ENCODE measurements at places on chromosomes 2 and 18. TPM values are rescaled to one million over a fixed set of nuclear protein-coding genes. Genes with fewer than 3 reads are reported as not detected.

Gene SLC1A4
- 4.3 TPM for total RNA-seq

Gene GLI2
- total RNA-seq, result 2.6 TPM

Gene MOCOS
- 8.8 TPM for total RNA-seq

Gene FEV
- not detected for total RNA-seq

Gene DRC1
- not detected for total RNA-seq

Gene FBLN7
- total RNA-seq, result 1.8 TPM

Gene BUB1
- 68.6 TPM for total RNA-seq

Gene LANCL1
- 38.5 TPM for total RNA-seq

Gene TACR1
- not detected for total RNA-seq

Gene RSAD2
- 0.37 TPM for total RNA-seq

Gene UGT1A3
- not detected for total RNA-seq

Gene AFF3
- total RNA-seq, result not detected

Gene LIPG
- 4.5 TPM for total RNA-seq

Gene MAP2
- total RNA-seq, result 0.78 TPM

Gene SLC30A3
- total RNA-seq, result not detected

Gene CNDP1
- total RNA-seq, result not detected

Gene SIGLEC15
- 5.1 TPM for total RNA-seq

Gene CPLX4
- not detected for total RNA-seq

Gene AKAIN1
- total RNA-seq, result not detected

Gene KLHL41
- total RNA-seq, result 0.37 TPM

Gene NAT8
- total RNA-seq, result not detected

Gene SAG
- not detected for total RNA-seq

Gene ANKRD30B
- total RNA-seq, result not detected

Gene ACVR1C
- not detected for total RNA-seq

Gene DNAJC5G
- total RNA-seq, result not detected

Gene TXNDC2
- under 0.01 TPM for total RNA-seq

Gene MC4R
- total RNA-seq, result not detected

Gene ZNF385B
- total RNA-seq, result under 0.01 TPM

Gene CLK1
- 48.5 TPM for total RNA-seq

Gene ALK
- total RNA-seq, result not detected

Gene COLEC12
- 115 TPM for total RNA-seq

Gene COL5A2
- total RNA-seq, result 186 TPM

Gene CHN1
- 28.3 TPM for total RNA-seq

Gene TUBA4B
- not detected for total RNA-seq

Gene CREG2
- total RNA-seq, result 0.78 TPM

Gene CCDC121
- 1.2 TPM for total RNA-seq

Gene ACTG2
- not detected for total RNA-seq

Gene CD8B2
- not detected for total RNA-seq

Gene CPO
- under 0.01 TPM for total RNA-seq

Gene HAAO
- total RNA-seq, result 0.37 TPM

Gene CCDC88A
- 86.6 TPM for total RNA-seq

Gene PFN4
- 0.78 TPM for total RNA-seq

Gene GKN1
- not detected for total RNA-seq

Gene ADAM23
- 3.7 TPM for total RNA-seq

Gene DSG4
- not detected for total RNA-seq
